ENCODE measurements at places on chromosomes 1 and 21.

DNA sequence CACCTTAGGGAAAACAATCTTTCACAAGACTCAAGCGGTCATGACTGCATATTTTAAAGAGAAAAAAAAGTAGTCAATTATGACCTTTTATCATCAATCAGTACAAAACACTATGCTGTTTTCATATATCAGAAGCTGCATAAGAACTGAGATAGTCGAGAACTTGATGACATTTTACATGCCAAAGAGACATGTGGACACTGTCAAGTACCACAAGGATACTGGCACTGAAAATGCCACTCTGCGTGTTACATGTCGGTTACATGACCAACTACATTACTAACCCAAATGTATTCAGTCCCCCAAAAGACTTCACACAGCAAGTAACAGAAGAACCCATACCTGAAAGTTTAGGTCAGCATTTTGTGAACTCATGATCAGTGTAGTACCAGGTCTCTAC, 975.0 kb upstream of the ADGRL4 start:
- DNase-seq = no peak

DNA sequence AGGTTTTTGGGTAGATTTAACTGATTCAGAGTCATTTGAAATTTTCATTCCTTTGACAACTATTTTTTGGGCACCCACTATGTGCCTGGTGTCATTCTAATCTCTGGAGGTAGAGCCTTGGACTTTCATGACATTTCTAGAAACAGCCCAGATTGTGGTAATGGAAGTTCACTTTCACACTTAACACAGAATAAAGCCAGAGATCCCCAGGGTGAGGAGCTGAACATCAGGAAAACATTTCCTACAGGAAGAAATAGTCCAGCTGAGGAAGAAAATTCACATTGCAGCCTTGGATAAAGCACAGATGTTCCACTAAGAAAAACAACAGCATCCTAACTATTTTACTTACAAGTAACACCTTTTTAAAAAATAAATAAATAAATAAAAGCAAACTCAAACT, 102.4 kb upstream of the KRTAP19-8 start:
- DNase-seq = no peak

DNA sequence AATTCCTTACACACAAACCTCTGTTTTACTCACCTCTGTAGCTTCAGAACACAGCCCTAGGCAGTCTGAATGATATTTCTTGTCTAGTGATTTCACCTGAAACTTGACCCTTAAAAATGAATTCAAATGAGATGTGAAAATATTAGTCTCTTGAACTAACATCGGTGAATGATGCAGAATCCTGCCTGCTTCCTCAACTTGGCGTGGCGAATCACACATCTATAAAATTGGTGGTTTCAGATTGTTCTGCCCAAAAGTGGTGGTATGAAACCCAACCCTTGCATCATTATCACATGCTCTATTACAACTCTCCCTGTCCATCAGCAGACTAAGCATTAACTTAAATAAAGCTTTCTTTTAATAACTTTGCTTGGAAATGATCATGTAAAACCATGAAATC, 26.9 kb upstream of the C1orf21 start:
- DNase-seq = no peak

DNA sequence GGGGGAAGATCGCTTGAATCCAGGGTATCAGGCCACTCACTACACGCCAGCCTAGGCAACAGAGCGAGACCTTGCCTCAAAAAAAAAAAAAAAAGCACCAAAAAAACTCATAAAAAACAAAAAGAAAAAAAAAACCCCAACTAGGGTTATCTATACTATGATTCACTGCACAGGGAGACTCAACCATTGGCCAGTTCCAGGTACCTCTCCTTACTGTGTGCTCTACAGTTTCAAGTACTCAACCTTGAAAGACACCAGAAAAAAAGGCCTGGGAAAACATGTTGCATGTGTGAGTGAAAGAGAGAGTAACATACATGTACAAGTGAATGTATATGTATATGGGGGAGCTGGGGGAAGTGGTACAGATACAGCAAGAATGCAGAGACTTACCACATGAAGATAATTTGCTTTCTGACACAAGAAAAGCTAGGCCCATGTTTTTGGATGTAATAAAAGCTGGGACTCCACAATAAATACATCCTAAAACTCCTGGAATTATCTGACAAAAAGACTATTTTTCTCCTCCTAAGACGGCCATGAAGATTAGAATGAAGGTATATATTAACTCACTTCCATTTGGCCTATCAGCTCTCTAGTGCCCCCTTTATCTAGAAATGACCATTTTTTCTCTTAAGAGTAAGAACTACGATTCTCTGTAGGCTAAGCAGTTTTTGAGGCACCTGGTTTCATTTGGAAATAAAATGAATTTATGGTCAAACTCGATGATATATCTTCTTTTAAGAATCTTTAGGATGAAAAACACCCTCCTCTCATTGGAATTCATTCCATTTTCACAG, 52.2 kb downstream of the SLC27A3 start:
- no peak for DNase-seq

DNA sequence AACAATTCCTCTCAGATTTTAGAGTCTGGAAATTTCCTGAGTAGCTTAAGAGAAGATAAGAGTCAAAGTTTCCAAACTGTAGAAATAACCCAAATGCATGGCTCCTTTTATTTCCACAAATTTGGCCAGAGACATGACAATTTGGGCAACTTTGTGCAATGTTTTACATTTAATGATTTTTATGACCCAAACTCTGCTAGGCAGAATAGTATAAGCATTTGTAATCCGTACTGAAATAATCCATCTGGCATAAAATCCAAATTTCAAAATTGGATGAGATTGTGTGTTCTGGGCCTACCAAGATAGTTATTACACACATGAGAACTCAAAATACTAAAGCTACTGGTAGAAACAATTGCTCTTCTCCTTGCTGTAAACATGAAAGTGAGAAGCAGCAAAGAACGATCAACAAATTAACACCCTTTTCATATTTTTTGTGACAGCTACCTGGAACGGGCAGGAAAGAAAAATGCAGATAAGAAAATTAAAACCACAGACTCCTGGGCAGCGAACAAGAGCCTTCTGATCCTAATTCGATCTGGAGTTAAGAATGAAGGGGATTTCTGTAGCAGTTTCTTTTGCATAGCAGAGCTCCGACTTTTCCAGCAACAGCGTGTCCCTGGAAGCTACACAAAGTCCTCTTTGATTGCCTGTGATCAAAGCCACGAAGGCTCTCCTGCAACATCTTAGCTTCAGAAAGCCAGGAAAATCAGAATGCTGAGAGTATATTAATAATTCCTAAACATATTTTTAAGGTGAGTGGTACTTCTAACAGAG, 191.2 kb downstream of the GRIK1 start:
- DNase-seq = no peak

DNA sequence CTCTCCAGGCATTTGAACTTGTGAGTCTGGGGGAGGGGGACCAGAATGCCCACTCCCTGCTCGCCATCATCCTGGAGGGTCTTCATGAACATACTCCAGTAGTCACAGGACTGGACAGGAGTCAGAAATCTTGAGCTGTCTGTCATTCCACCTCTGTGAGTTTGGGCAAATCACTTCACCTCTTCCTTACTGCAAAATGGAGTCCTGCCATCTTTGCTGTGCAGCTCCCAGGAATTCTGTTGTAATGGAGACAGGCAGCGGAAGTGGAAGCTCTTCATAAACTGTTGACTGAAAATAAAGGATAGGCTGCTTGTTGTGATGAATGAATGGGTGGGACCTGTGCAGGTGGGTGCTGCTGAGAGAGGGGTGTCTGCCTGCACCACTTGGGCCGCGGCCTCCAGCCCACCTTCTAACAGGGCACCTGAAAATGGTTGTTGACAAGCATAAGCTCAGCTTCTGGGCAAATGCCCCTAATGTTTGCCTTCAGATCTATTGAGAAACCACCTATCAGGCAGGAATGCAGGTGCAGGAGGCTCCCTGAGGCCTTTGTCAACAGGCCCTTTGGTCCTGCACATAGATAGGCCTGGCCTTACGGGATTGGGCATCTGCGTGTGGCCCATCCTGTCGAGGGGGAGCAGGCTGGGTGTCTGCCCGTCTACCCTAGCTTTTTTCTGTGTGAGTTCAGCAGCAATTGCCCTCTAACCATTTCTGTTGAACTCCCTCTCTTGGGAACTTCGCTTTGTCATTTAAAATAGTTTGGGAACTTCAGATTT, 321.0 kb downstream of the RPS6KC1 start:
- no peak for DNase-seq

GRCh38 chr1:12201352-12202189, 28.3 kb upstream of the VPS13D start:
- no peak for DNase-seq

- DNase-seq = no peak
These were observed 3.5 kb downstream of the MINDY1 start for GRCh38 chr1:151003180-151003579.

DNA sequence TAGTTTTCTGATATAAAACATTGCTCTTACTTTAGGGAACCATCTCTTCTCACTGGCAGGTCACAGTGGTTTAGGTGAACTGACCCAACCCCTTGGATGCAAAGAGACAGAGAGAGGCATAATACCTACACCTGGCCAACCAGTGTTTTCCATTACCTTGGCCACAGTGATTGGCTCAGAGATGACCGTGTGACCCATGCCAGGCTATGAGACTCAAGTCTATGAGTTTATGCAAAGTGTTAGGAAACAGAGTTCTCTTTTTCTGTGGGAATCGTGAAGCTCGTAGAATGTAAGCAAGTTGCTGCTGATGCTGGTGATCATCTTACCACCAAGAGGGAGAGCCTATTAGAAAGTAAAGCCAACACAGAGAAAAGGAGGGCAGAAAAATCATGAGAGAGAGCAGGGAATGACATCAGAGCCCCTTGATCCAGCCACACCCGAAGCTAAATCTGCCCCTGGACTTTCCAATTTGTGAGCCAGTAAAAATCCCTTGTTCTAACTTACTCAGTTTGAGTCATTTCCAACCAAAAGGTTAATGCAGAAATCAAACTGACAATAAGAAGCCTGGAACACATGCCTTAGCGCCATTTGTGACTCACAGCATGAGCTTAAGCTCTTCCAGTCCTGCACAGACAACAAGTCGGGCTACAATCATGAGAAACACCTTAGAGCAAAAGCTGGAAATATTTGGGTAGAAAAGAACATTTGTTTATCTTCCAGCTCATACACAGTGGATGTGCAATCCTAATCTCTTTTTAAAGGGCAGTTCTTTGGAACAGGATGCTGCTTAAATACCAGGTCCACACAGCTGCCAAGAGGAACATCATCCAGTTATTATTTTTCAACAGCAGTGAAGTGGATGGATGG, 81.3 kb upstream of the KAZN start:
- DNase-seq = no peak

GRCh38 chr21:17532292-17532691, 19.4 kb downstream of the CXADR start:
- no peak for DNase-seq

DNA sequence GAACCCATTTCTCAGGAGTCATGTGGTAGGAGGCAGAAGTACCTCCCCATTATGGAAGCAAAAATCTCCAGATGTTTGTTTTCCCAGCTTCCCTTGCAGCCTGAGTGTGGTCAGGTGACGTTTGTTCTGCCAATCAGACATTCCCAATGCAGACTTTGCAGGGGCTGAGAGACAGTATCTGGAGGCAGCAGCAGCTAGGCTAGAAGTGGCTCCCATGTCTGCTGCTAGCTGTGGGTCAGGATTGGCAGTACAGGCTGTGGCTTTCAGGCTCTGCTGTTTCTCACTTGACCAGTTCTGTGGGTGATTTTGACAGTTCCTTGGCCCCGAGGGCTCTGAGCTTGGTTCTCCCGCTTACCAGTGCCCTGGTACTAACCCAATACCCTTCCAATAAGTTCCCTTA, 58.6 kb upstream of the NBPF3 start:
- no peak for DNase-seq

DNA sequence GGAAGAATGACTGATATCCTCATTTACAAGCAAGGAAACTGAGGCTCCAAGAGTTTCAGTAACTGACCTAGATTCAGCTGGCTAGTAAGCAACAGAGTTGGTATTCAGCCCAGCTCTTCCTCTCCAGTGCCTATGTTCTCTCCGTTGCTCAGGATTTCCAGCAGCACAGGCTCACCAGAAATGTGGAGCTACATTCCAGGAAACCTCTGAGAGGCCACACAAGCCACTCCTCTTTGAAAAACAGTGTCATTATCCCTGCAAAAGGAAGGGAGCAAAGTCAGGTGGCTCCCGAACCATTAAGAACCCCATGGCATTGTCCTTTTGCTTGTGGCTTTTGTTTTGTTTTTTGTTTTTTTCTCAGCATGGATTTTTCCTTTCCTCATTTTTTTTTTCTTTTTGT, 40.6 kb upstream of the DUSP10 start:
- DNase-seq = no peak

DNA sequence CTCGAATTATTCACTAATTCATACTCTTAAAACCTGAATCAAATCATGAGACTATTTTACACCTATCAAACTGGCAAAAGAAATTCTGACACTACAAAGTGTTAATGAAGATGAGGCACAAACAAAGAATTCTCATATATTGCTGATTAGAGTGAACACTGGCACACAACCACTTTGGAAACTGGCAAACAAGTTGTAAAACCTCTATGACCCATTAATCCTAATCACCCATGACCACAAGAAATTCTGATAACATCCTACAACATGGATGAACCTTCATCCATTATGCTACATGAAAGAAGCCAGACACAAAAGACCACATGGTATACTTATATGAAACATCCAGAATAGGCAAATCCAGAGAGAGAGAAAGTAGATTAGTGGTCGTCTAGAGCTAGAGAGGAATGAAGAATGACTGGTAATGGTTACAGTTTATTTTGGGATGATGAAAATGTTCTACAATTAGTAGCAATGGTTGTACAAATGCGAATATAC, 8.5 kb downstream of the GPBP1L1 start:
- no peak for DNase-seq

- no peak for DNase-seq
These were observed 28.8 kb downstream of the CFAP74 start for GRCh38 chr1:1974834-1975233.

GRCh38 chr1:117015724-117016123, 14.2 kb downstream of the CD101 start:
- no peak for DNase-seq

- no peak for DNase-seq
These were observed 84.9 kb downstream of the PTPN14 start for GRCh38 chr1:214466403-214467077.

GRCh38 chr1:242613266-242613815, 88.8 kb upstream of the PLD5 start:
- DNase-seq = no peak

- no peak for DNase-seq
These were observed 40.6 kb downstream of the DRAM2 start for GRCh38 chr1:111099289-111099688.

DNA sequence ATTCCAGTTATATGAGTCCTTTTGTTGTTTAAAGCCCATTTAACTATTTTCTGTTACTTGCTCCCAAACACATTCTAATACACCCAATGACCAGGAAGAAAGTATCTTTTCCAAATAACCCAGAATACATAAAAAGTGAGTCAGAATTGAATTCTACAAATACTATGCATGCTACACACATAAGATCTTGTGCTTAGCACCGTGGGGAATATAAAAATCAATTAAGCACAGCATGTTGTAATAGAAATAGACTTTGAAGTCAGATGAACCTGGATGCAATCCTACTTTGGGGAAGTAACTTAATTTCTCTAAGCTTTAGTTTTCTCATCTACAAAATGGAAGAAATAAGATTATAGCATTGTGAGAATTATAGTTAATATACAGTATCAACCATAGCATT, 40.5 kb upstream of the MUTYH start:
- no peak for DNase-seq
